Endothelial cell (in vitro differentiated cells): ENCODE measurements at places on chromosomes 16 and 17.

- DNase-seq, result no peak
Measured at GRCh38 chr16:21097151-21097550, 53.5 kb downstream of the DNAH3 start.

- no peak for DNase-seq
Measured at GRCh38 chr17:48604770-48605329, at the start of gene HOXB6. Gene HOXB6 (minus strand): TSS chr17:48604986. CDS start chr17:48598150, 6,836 bp downstream.

DNA sequence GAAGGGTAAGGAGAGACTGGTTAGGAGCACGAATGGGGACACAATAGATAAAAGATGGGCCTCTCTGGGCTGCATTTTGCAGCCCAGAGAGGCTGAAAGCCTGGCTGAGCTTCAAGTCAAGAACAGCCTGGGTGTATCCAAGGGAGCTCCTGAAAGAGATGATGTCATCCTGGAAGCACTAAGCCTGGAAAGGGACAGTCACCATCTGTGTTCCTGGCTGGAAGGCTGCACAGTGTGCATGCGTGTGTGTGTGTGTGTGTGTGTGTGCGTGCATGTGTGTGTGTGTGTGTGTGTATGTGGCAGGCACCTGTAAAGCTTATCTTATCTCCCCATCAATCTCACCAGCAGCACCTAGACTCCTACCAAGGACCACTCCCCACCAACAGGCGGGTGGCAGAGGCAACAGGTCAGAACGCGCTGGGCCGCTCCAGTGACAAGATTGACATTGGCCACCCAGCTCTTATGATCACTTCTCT, 44.1 kb downstream of the COG7 start:
- no peak for DNase-seq

DNA sequence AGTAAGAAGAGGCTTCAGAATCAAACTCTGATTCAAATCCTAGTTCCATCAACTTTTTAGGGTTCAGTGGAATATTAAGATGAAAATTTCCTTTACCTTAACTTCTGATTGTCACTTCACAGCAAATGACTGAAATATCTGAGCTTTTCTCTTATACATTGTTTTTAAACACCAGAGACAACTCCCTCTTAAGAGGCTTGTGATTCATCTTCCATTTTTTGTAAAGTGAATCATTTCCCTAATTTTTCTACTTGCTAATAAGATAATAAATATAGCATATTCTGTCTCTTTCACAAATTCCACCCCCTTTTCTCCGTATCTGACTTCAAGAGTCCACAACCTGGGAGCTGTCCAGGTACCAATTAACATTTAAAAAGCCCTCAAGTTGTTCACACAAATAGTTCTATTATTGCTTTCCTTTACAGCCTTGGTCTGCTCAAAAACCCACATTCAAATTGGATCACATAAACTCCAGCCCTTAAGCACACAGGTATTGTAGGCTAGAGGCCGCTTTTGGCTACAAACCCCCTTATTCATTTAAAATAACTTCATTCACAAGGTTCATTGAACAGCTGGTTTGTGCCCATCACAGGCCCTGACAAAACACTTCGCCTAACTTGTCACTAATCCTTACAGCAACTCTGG, 14.1 kb upstream of the UTP6 start:
- no peak for DNase-seq

- DNase-seq, result peak; percentile 3
Measured at GRCh38 chr17:66138120-66138519, 53.8 kb downstream of the CEP112 start.

GRCh38 chr16:47858333-47858982, 297.3 kb downstream of the ABCC12 start:
- no peak for DNase-seq

DNA sequence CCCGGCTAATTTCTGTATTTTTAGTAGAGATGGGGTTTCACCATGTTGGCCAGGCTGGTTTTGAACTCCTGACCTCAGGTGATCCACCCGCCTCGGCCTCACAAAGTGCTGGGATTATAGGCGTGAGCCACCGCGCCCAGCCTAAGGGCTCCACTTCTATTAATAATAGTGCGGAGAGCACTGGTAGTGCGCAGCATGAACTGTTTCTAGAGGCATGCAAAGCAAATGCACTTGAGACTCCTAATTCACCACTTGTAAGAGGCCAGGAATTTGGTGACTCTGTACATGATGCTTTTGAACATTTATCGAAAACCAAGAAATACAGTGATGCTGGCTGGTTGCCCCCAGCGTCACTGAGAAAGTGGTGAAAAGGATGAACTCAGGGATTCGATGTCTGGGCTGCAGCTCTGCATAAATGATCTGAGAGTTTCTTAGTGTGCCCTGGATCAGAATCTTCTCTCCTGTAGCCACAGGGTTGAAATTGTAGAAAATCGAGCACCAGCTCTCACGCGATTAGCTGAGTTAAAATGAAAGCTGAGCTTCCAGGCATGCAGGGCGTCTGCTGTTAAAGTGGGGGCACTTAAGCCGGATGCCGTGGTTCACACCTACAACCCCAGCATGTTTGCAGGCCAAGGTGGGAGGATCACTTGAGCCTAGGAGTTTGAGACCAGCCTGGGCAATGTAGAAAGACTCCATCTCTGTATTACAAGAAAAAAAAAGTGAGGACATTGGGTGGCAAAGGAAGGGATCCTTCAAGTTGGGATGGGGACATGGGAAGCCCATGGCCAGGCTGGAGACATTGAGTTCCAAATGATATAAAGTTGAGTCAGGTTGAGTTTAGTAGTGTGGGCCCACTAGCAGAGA, 4.8 kb downstream of the RNF213 start:
- no peak for DNase-seq

DNA sequence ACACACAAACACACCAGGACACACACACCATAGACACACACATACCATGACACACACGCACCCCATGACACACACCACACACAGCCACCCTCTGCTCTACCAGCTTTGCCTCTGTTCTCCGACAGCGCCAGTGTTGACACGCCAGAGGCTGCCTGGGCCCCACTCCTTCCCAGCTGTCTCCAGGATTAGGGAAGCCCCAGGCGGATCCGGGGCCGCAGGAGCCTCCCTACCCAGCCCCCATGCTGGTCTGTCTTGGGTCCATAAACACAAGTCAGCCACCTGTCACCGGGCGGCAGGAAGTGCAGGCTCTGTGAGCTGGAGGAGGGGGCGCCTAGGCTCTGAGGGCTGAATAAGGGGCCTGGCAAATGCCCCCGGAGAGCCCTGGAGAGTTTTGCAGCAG, 10.5 kb downstream of the TBC1D16 start:
- DNase-seq, result no peak

DNA sequence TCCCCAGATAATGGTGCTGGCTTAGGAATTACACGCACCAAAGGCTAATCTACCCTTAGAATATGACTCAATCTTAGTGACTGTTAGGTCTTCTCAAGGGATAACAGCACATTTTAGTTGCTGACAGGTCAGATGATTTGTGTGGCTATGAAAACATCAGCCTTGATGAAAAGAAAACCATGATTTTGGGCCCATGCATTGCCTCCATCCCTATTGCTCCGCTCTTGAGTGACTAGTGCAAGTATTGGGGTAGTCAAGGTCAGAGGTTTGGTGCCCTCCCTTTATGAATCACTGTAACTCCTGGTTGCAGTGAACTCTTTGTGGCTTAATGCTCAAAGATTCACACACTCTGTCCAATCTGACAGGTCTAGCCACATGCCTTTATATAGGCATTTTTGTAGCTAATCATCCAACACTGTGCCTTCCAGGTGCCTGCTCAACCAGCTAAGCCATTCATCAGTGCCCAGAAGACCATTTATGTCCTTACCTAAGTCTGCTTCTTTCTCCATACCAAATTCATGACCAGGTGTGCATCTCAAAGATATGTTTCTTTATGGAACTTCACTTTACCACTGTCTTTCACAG, 251.6 kb downstream of the KCNJ2 start:
- DNase-seq, result no peak

DNA sequence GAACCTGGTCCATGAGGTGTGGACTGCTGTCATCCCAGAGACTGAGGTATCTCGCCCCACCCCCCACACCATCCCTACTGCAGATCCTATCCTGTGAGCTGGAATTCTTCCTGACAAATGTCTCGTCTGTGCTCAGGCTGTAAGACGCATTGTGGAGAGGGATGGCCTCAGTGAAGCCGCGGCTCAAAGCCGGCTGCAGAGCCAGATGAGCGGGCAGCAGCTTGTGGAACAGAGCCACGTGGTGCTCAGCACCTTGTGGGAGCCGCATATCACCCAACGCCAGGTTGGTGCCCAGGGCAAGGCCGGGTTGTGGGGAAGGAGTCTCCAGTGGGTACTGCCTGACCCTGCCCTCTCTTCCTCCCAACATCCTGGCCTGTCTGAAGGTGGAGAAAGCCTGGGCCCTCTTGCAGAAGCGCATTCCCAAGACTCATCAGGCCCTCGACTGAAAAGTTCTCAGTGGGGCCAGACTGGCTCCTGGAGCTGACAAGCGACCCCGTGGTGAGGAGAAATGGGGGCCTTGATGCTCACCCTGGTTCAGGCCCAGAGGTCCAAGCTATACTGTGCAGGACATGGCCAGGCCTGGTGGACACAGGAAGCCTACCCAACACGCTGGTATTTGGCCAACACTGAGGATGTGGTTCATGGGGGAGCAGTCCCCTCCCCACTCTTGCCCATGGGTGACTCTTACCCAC, 1.2 kb upstream of the MLX start:
- no peak for DNase-seq
